AG08395 (cell line): ENCODE measurements at places on chromosomes 7 and 10.

DNA sequence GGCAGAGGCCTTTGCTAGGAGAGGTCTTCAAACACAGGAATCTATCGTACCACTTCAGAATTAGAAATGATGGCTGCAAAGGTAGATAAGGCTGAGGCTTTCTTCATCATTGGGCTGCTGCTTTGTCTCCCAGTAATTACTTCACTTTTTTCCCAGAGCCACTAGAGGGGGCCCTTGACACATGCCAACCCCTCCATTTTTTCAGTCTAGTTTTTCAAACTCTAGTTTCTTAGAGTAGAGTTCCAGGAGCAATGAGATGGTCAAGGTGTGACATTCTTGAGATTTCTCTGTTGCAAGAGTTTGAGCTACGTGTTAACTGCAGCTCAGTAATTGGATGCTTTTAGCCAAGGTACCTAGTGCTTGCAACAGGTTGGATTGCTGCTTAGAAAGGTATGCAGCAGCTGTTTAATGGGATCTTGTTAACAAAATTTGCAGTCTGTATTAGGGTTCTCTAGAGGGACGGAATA, 33.8 kb upstream of the RBM20 start:
- peak; percentile 78 for DNase-seq

GRCh38 chr7:130939321-130940095, 205.5 kb upstream of the KLF14 start:
- no peak for DNase-seq

- peak; percentile 82 for DNase-seq
Observed at GRCh38 chr10:99983280-99983988, 26.3 kb downstream of the DNMBP start.

DNA sequence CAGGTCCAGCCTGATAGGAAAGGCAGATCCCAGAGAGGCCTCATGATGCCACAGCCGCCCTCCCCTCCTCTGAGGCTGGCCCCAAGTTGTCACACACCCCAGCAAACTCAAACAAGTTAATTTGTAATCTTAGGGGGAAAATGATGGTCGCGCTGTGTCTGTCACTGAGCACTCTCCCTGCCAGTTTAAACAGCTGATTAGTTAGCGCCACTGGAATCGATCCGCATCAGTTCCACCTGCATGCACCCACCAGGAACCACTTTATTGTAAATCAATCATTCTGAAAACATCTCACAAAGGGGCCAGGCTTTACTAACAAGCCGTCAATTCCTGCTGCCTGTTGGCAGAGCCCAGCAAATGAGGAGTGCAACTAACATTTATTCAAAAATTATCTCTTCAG, 870.9 kb downstream of the KCNMA1 start:
- DNase-seq = no peak
